ENCODE measurements at places on chromosomes 3 and 15.

GRCh38 chr3:15291589-15292541 is 40.5 kb downstream of the SH3BP5 start:
- peak; percentile 28 for DNase-seq

DNA sequence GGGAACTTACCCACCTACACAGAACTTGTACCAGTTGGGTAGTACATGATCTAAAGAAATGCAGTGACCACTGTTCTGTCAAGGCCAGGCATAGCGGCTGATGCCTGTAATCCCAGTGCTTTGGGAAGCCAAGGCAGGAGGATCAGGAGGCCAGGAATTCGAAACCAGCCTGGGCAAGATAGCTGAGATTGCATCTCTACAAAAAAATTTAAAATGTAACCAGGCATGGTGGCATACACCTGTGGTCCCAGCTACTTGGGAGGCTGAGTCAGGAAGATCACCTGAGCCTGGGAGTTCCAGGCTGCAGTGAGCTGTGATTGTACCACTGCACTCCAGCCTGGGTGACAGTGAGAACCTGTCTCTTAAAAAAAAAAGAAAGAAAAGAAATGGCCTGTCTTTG is 321.0 kb downstream of the FEZF2 start:
- DNase-seq = no peak

DNA sequence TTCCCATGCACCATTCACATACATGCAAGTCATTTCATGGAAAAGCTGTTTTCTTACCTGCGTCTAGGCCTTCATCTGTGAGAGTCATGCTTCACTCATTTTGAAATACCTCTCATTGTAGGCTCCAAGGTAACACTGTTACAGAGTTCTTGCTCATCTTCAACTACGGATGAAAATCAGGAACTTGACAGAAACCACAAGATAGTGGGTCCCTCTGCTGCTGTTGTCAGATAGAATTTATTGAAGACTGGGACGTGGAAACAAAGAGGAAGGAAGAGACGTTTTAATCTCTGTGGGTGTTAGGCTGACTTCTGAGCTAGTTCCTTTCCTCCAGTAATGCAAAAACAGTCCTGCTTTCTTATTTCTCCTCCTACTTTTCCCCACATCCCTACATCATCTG is at the start of gene P2RY14:
TSS of gene P2RY14 (minus strand) at position 313 of the 400 bp plus-strand sequence. CDS start 64,226 bp downstream, outside the sequence.
- no peak for DNase-seq

DNA sequence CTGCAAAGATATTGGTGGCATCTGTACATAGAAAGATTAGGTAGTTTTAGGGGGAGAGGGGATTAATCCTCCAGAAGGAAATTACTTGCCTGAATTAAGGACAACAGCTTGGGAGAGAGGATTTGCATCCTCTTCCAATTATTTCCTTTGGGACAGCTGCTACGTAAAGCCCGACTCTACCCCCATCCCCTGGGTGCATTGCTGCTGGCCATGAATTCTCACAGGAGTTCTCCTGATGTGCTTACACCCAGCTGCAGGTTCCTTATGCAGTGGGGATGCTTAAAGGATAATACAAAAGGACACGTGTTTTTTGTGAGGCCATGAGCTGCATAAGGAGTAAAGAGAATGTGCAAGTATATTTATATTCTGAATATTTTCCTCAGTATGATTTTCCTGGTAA is 132.3 kb downstream of the VPS8 start:
- DNase-seq = no peak

- no peak for DNase-seq
Measured at GRCh38 chr3:36864180-36865053, 80.4 kb downstream of the TRANK1 start.

DNA sequence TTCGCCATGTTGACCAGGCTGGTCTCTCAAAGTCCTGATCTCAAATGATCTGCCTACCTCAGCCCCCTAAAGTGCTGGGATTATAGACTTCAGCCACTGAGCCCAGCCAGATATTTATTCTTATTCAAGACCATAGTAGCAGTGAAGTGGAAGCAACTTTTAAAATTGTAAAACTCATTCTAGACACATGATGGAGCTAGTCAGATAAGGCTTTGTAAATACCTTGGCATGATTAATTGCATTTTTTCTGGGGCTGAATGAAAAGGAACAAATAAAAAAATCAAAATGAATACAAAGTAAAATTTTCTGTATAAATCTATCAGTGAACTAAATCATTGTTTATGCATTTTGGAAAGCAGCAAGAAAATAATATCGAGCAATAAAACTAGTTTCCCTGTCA is 4.1 kb upstream of the MYO1E start:
- no peak for DNase-seq
